ENCODE measurements at places on chromosomes 3 and 15.

GRCh38 chr3:183266454-183266853 lies 13.4 kb downstream of the B3GNT5 start:
- no peak for DNase-seq

GRCh38 chr3:196889844-196890708 lies 22.4 kb downstream of the SENP5 start:
- DNase-seq = no peak

DNA sequence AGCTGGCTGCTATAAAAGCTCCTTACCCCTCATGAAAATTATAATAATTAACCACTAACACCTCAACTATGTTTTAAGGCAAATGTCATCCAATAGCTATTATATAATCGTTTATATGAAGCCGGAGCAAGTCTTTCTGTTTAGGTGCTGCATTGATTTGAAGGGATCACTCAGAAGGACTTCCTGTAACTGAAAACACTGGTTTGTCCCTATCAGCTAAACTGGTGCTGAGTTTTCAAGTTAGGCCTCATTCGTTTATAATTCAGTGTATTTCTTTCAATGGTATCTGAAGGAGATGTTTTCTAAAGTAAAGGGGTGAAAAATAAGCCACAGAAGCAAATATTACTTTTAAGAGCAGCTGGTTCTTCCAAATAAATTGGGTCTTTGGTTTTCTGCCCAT lies 14.2 kb downstream of the MEIS2 start:
- no peak for DNase-seq

DNA sequence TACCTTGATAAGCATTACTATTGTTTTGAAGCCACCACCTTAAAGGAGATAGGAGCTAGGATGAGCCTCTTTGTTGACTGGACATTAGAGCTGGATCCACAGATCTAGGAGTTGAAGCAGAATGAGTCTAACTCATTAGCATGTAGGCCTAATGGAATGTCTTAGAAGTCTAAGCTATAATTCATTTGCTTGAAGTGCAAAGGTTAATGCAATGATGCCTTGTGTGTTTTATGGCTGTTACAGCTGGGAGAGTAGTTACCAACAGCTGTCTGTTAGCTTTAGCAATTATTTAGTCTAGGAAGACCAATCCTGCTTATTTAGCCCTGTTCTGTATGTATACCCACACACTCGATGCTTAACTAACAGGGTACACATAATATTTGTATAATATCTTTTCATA lies 419.3 kb downstream of the TUSC7 start:
- no peak for DNase-seq
